ENCODE measurements at places on chromosomes 2 and 18.

GRCh38 chr2:197255543-197255942 lies 55.0 kb downstream of the ANKRD44 start:
- H3K27me3 ChIP-seq, result no peaks in the 10 kb centered on the region
- H3K36me3 ChIP-seq, result peaks cover 28% of the 10 kb centered on the region
- H3K4me3 ChIP-seq, result peak overlapping the region; percentile 74
- peak; percentile 81 for DNase-seq
- H3K27ac ChIP-seq, result peak overlapping the region; percentile 95

- no peaks in the 10 kb centered on the region for H3K4me1 ChIP-seq
- peak; percentile 31 for DNase-seq
- no peaks in the 10 kb centered on the region for H3K27me3 ChIP-seq
- H3K4me3 ChIP-seq, result no peak overlapping the region
- H3K27ac ChIP-seq, result no peak overlapping the region
- no peaks in the 10 kb centered on the region for H3K36me3 ChIP-seq
These were observed 480.8 kb upstream of the KLHL29 start for GRCh38 chr2:22904126-22904684.

DNA sequence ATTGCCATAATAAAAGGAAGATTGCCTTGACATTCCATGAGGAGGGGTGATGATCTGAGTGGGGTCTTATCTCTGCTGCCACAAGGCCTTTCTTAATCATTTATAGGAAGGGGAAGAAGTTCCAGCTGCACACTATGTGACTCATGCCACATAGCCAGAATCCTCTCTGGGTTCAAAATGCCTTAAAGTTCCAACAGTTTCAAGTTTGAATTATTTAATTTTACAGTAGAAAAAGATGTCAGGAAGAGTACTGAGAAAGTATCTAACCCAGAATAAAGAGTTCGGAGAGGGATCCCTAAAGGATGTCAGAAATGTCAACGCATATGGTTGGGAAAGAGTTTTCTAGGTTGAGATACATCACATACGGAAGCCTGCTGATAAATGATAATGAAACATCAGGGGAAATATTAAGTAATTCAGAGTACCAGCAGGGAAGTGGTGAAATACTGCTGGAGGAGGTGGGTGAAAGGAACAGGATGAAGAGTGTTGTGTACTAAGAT lies 999.9 kb downstream of the TSN start:
- no peaks in the 10 kb centered on the region for H3K27me3 ChIP-seq
- no peaks in the 10 kb centered on the region for H3K4me1 ChIP-seq
- no peak for DNase-seq
- H3K27ac ChIP-seq, result no peak overlapping the region

DNA sequence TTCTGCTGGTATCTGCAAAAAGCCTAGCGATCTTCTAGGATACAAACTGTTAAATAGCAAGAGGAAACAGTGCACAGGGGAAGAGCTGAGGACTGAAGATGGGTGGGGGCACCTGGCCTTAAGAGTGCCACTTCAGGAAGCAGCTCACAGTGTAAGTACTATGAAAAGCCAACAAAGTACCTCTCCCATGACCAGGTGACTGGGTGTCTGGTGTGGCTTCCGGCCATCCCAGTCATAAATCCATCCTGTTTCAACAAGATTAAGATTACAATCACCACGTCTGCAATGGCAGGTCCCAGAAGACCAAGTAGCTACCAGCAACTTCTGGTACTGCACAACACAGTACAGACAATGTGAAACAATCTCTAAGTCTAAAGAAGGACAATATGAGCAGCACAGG lies 15.9 kb downstream of the ERFE start:
- H3K27me3 ChIP-seq, result no peaks in the 10 kb centered on the region
- no peak overlapping the region for H3K4me3 ChIP-seq
- DNase-seq, result no peak
- peaks cover 60% of the 10 kb centered on the region for H3K36me3 ChIP-seq
- no peaks in the 10 kb centered on the region for H3K4me1 ChIP-seq
- no peak overlapping the region for H3K27ac ChIP-seq

DNA sequence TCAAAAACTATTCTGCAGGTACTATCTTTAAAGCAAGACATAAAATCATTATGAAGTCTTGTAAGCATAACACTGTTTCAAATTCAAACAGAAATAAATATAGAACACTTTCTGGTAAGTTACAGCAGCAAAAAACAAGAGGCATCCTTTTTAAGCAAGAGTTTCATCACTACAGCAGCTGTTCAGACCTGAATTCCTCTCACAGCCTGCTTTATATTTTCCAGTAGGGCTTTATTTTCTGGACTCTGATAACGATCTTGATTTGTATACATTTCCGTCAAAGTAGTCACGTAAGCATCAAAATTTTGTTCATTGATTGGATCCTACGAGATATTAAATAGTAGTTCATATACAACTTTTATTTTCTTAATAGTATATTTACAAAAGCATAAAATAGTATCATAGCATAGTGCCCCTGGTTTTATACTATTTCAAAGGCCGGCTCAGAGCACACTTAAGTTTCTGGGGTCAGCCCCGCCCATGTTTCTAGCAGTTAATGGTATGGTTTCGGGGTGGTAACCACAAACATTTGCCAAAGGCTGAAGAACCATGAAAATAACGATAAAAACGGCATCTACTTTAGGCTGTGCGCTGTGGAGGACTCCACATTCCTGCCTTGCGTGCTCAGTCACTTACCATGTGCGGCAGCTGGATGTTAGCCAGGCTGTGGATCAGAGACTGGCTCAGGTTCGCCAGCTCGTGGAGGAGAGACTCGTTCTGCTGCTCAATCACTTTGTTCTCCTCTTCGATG lies 47.5 kb upstream of the PXDN start:
- H3K27me3 ChIP-seq, result no peaks in the 10 kb centered on the region
- H3K27ac ChIP-seq, result no peak overlapping the region
- no peak overlapping the region for H3K4me3 ChIP-seq
- no peaks in the 10 kb centered on the region for H3K36me3 ChIP-seq
- no peak for DNase-seq

GRCh38 chr2:186570604-186571003 lies 19.3 kb upstream of the ITGAV start:
- no peak overlapping the region for H3K4me3 ChIP-seq
- no peaks in the 10 kb centered on the region for H3K4me1 ChIP-seq
- DNase-seq, result no peak
- no peaks in the 10 kb centered on the region for H3K27me3 ChIP-seq
- no peak overlapping the region for H3K27ac ChIP-seq

DNA sequence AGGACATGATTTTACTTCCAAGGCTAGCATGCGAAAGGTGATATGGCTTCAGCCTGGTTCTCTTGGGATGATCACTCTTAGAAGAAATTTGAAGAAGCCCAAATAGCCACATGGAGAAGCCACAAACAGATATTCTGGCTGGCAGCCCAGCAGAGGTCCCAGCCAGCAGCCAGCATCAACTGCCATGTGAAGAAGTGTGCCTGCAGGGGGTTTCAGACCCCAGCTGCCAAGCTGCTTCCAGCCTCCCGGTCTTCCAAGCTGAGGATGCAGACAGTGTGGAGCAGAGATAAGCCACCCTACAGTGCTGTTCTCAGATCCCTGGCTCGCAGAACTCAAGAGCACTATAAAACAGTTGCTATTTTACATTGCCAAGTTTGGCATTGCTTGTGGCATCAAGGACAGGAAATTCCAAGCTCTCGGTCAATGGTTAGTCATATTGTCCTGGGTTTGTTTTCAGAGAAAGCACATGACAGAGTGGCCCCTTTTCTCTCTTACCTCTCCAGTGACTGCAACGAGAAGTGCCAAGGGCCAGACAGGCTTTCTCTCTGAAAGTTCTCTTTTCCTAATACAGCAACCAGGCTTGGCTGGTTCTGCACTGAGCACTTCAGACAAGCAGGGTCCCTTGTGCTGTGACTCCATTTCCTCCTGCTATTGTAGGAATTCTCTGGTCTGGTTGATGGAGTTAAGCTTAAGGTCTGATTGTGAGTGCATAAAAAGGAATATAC lies 223.7 kb downstream of the ANKRD30B start:
- H3K36me3 ChIP-seq, result no peaks in the 10 kb centered on the region
- no peak overlapping the region for H3K27ac ChIP-seq
- no peaks in the 10 kb centered on the region for H3K27me3 ChIP-seq

GRCh38 chr2:159046966-159047365 lies 78.5 kb downstream of the TANC1 start:
- H3K4me1 ChIP-seq, result no peaks in the 10 kb centered on the region
- no peaks in the 10 kb centered on the region for H3K36me3 ChIP-seq
- DNase-seq, result no peak
- H3K4me3 ChIP-seq, result no peak overlapping the region

- peaks cover 18% of the 10 kb centered on the region for H3K4me1 ChIP-seq
- H3K36me3 ChIP-seq, result peaks cover 6% of the 10 kb centered on the region
- peak; percentile 48 for DNase-seq
These were observed 5.1 kb upstream of the MIB1 start for GRCh38 chr18:21735452-21736015.
